ENCODE measurements at places on chromosomes 2 and 18. TPM values are rescaled to one million over a fixed set of nuclear protein-coding genes. Genes with fewer than 3 reads are reported as not detected.

- peaks cover 75% of the 10 kb centered on the region for H3K4me1 ChIP-seq
- no peak overlapping the region for H3K4me3 ChIP-seq
Observed at GRCh38 chr18:44803019-44803650, 122.4 kb downstream of the SETBP1 start.

- H3K4me1 ChIP-seq = no peaks in the 10 kb centered on the region
- no peak for DNase-seq
- H3K36me3 ChIP-seq = no peaks in the 10 kb centered on the region
- no peak overlapping the region for H3K4me3 ChIP-seq
- H3K27me3 ChIP-seq = no peaks in the 10 kb centered on the region
- no peak overlapping the region for H3K27ac ChIP-seq
Observed at GRCh38 chr2:192773044-192773443, 578.3 kb upstream of the TMEFF2 start.

DNA sequence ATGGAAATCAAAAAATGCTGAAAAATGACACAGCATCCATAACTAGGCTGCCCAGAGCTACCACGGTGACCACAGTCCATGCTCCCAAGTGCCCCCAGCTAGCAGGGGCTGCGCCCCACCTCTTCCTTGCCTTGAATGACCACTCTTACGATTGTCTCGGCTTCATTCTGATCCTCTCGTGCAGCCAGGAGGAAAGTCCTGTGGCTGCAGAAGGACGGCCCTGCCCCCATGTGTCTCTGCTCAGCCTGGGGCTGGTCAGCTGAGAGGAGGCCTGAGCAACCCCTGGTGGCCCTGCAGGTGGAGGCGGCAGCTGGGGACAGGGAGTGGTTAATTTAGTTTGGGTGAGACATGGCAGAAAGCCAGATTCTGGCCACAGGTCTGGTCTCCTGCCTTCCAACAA is 54.3 kb downstream of the KCNF1 start:
- H3K4me1 ChIP-seq = no peaks in the 10 kb centered on the region
- H3K36me3 ChIP-seq = no peaks in the 10 kb centered on the region
- no peak overlapping the region for H3K27ac ChIP-seq
- DNase-seq = no peak
- no peak overlapping the region for H3K4me3 ChIP-seq

SRD5A2 gene
- 0.22 TPM for polyA plus RNA-seq

DNA sequence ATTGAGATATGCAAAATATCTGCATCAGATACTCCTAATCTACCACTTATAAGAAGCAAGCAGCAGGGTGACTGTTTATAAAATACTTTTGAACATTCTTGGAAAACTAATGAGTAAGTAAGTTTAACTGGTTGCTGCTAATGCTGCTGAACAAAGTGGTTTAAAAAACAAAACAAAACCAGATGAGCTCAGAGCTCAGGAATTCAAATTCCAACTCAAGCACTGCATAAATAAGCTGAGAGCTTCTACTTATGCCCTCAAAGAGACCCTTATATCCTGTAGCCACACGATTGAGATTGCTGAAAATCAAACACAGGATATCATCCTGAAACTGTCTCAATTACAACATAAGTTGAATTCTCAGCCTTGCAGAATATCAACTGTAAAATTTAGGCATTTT is 62.3 kb upstream of the NYAP2 start:
- no peaks in the 10 kb centered on the region for H3K27me3 ChIP-seq
- no peak for DNase-seq
- H3K4me3 ChIP-seq = no peak overlapping the region

DNA sequence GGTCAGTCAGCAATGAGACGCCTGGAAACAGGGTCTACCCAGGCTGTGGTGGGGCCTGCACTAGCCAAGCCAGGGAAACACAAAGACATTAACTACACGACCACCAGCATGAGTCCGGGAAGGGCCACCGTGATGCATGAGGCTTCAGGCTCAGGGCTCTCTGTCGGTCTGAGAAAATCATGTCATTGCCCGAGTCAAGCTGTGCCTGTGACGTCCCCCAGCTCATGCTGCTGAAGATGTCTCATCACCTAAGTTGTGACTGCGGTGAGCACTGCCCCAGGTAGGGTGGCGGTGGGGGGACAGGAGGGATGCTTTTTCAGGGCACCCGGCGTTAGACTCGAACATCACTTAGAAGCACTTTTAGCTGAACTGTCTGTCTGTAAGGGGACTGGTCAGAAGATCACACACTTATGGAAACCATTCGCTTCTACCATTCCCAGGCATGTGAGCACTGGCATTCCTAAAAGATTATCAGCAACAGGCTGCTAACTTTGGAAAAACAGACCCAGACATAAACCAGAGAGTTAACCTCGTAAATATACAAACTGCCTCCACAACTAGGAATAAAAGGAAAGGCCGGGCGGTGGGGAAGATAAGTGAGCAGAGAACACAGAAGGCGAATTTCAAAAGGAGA is 234.5 kb downstream of the HDAC4 start:
- no peak for DNase-seq
- H3K27ac ChIP-seq = no peak overlapping the region
- no peaks in the 10 kb centered on the region for H3K27me3 ChIP-seq
- H3K4me3 ChIP-seq = no peak overlapping the region

ASB18 gene
- polyA plus RNA-seq = 0.03 TPM

DNA sequence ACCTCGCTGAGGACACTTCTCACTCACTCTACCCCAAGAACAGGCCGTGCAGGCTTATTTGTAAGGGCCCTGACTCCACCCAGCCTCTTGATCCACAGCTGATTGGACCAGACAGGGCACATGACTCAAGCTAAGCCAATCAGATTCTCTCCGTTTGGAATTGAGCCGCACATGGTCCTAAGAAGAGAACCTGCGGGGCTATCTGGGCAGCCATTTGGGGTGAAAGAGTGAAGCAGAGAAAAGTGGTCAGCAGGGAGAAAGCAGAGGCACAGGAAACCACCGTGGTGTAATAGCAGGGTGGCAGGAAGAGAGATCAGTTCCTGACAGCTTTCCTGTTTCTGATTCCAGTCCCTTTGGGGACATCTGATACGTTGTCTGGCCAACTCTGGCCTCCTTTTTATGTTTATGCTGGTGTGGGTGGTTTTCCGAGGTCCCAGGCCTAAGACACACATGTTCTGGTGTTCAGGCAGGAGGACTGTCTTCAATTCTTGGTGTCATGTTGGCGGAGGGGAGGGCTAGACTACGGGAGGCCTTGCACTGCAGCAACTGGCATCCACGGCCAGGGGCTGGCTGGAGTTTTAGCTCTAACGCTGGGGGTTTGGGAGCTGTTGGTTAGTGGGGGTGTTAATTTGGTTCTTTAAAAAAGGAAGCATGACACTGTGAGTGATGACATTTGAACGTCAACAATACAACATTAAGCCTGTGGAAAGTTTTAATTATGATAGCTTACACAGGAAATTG is 26.1 kb upstream of the SPTBN1 start:
- DNase-seq = no peak
- no peaks in the 10 kb centered on the region for H3K4me1 ChIP-seq
- H3K4me3 ChIP-seq = no peak overlapping the region

DNA sequence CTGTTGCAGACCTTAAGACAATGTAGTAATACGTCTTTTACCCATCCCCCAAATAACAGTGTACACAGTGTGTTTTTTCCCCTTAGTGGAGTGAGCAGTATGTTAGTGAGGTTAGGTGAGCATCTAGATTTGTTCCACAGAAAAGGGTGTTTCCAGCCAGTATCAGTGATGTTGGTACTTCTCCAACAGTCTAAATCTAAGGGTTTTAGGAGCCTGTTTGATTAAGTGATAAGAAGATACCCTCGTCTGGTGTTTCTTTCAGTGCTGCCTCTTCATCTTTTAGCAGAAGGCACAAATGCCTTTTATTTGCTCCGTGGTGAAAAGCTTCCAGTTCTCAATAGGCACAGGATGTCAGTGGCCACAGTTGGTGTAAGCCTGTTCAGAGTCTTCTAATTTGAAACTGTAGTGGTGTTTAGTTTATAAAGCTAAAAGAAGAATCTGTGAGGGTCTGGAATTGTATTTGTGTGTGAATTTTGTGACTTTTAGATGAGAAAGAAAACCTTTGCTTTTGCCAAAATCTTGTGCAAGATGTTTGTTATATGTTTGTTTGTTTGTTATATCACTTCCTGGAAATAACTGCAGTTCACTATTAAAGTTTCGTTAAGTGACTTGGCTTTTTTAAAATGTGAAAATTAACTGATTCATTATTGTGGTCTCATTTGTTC is 71.2 kb downstream of the MAP4K4 start:
- no peak overlapping the region for H3K27ac ChIP-seq
- no peak for DNase-seq
- peaks cover 9% of the 10 kb centered on the region for H3K4me1 ChIP-seq
- H3K27me3 ChIP-seq = no peaks in the 10 kb centered on the region
- H3K4me3 ChIP-seq = no peak overlapping the region

FAM237A gene
- not detected for polyA plus RNA-seq

DNA sequence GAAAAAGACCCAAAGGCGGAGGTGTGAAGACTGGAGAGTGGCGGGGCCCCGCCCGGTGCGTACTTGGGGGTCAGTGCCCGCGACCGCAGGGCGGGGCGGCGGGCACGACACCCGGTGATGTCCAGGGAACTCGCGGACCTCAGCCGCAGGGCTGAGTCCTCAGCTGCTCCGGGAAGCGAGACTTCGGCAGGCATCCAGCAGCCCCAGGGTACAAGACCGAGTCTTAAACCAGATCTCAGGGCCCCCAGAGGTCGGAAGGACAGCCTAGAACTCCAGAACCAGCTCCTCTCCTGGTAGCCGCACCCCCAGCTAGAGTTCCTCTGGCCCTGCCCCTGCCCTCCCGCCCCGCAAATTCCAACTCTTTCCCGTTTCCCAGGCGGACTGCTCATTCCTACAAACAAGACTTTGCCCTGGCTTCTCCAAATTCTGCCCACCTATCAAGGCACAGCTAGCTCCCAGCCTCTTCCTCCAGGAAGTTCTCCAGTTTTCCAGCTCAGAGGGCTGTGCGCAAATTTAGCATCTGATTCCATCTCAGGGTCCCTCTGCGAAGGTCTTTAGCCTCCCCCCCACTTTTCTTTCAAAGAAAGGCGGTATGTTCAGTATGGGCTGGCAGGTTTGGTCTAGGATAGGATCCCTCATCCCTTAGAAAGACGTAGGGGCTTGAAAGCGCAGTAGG is 26.0 kb upstream of the NOTO start:
- H3K36me3 ChIP-seq = no peaks in the 10 kb centered on the region
- peaks cover 25% of the 10 kb centered on the region for H3K4me1 ChIP-seq
- H3K27me3 ChIP-seq = peaks cover 60% of the 10 kb centered on the region
- H3K4me3 ChIP-seq = peak overlapping the region; percentile 36
- no peak overlapping the region for H3K27ac ChIP-seq

DNA sequence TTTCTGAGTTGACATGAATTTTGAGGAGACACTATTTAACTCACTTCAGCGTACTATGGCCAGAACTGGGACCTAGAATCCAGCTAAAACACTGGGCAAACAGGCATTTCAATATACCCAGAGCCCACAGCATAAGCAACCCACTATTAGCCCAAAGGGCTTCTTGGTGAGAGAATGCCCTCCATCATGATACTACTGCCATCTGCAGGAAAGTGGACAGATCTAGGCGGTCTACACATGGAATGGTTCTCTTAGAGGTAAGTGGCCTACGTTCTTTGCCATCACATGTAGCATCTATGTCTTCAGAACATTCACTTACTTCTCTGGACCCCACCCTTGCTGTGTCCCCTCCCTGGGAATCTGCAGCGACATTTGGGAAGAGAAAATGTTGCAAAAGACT is 181.3 kb upstream of the LINC00305 start:
- no peaks in the 10 kb centered on the region for H3K36me3 ChIP-seq
- H3K4me1 ChIP-seq = no peaks in the 10 kb centered on the region
- DNase-seq = peak; percentile 16
- H3K27ac ChIP-seq = no peak overlapping the region
- no peak overlapping the region for H3K4me3 ChIP-seq

DNA sequence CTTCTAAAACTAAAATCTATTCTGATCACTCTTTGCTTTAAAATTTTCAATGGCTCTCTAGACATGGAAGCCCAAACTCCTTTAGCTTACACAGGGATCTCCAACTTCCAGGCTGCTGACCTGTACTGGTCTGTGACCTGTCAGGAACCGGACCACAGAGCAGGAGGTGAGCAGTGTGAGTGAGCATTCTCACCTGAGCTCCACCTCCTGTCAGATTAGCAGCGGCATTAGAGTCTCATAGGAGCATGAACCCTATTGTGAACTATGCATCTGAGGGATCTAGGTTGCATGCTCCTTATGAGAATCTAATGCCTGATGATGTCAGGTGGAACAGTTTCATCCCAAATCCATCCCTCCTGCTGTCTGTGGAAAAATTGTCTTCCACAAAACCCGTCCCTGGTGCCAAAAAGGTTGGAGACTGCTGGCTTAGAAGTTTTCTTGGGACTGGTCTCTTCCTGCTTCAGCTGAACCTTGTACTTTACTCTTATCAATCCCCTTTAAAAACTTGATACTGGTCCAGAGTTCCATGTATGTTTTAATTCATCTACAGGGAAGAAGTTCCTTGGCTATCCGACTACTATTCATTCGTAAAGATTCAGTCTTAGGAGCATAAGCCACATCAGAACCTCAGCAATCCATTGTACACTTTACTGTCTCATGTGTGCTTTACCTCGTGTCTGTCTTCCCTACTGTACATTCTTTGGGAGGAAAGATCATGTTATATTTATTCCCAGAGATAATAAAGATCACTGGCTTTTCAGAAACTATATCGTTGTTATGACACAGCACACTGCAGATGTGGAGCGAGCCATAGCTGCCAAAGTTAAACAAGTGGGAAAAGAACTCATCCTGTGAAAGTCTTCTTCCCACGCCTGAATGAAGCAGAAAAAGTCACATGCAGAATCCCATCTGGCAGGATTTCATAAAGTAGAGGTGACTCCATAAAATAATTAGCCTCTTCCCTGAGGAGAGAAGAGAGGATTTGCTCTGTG is 183.8 kb downstream of the LRATD1 start:
- no peak for DNase-seq
- H3K4me1 ChIP-seq = no peaks in the 10 kb centered on the region
- H3K4me3 ChIP-seq = no peak overlapping the region
- no peaks in the 10 kb centered on the region for H3K27me3 ChIP-seq
- H3K27ac ChIP-seq = no peak overlapping the region

DNA sequence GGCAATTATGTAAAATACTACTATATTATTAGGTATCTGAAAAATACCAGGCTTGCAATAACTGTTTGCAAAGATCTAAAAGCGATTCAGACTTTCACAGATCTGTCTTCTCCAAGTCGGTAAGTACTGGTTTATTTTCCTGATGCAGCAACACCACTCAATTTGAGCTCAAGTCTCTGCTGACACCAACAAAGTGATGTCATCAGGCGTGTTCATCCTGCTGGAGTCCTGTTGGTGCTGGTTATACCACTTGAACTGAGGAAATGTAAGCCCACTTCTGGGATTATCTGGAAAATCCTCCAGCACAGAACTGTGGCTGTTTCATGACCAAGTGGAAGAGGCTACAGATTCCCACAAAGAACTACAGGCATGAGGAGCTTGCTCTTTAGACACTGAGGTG is 267.6 kb downstream of the BCL2 start:
- no peak overlapping the region for H3K4me3 ChIP-seq
- DNase-seq = no peak

GRCh38 chr2:171320208-171320621 is 113.6 kb downstream of the METTL8 start:
- H3K4me1 ChIP-seq = no peaks in the 10 kb centered on the region
- no peaks in the 10 kb centered on the region for H3K36me3 ChIP-seq
- H3K4me3 ChIP-seq = no peak overlapping the region
- H3K27ac ChIP-seq = no peak overlapping the region
- no peaks in the 10 kb centered on the region for H3K27me3 ChIP-seq

GRCh38 chr2:217876253-217876570 is 126.6 kb downstream of the TNS1 start:
- no peak overlapping the region for H3K4me3 ChIP-seq
- H3K27ac ChIP-seq = no peak overlapping the region
